GM23248 (cell line): ENCODE measurements at places on chromosomes 16 and 17.

DNA sequence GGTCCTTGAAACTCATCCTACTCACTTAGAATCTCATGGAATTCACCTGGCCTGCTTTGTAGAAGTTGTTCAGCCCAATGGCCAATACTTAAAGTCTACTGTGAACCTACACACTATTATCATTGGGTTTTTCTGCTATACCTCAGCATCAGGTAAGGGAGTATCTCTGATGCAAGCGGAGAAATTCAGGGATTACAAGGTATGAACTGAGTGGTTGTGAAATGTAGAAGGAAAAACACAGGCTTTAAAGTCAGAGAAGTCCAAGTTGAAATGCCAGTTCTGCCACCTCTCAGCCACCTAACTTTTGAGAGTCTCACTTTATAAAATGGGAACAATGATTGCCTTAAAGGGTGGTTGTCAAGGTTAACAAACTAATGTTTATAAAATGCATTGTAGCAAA is 31.0 kb downstream of the COX11 start:
- DNase-seq: no peak

- DNase-seq: no peak
Observed at GRCh38 chr16:84098939-84099338, 17.8 kb downstream of the MBTPS1 start.

GRCh38 chr17:40750391-40750790 is 4.7 kb downstream of the KRT25 start:
- no peak for DNase-seq

DNA sequence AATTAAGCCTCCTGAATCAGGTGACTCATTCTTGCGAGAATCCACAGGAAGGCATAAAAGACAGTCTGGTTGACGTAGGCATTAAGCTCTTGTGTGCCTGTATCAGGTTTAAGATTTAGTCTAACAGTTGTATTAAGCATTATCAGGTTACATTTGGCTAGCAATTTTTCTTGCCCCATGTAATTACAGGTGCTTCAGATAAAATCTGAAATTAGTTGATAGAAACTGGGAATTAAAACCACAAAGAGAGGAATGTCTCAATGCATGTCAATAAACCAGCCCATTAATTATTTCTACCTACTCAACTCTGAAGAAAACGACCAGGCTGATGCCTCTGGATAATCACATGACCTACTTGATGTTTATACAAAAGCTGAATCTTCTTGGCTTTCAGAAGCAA is 217.2 kb downstream of the CA10 start:
- no peak for DNase-seq

DNA sequence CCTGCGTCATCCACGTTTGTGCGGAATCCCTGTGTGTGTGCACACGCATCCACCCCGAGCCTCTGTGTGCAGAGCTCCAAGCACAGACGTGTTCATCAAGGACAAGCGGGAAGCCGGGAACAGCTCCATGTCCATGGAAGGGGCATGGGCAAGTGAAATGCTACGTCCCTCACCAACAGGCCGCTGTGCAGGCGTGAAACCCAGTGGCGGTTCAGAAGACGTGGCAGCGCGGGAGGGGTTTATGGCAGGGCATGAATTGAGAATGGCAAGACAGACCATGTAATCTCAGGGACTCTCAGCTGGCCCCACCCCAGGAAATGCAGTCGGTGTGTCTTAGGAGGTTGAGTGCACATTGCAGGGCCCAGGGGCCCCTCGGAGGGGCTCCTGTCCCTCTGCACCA is 52.7 kb downstream of the TBC1D16 start:
- no peak for DNase-seq

DNA sequence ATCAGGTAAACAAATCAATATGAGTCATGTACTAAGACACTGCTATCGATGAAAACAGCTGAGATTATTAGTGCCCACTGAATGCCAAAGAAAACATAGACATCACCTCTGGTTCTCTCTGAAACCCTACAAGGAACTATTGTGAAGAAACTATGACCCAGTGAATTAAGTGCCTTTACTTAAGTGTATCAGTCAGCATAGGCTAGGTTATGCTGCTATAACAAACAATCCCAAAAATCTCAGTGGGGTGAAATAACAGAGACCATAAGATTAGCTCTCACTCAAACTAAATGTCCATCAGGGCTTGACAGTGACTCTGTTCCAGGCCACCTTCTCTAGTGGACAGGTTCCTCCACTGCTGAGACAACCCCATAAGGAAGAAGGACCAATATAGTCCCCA is 57.7 kb upstream of the KDM8 start:
- no peak for DNase-seq

DNA sequence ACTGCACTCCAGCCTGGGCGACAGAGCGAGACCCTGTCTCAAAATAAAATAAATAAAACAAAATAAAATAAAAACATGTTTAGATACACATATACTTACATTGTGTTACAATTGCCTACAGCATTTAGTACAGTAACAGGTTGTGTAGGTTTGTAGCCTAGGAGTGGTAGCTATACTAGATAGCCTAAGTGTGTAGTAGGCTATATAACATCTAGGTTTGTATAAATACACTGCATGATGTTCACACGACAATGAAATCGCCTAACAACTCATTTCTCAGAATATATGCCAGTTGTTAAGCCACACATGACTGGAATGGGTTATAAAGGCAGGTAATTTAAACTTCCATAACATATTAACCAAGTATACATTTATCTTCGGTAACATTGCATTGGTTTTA is 90.6 kb downstream of the TUBD1 start:
- no peak for DNase-seq

- peak; percentile 61 for DNase-seq
Observed at GRCh38 chr16:15765880-15766279, 90.9 kb downstream of the MYH11 start.

DNA sequence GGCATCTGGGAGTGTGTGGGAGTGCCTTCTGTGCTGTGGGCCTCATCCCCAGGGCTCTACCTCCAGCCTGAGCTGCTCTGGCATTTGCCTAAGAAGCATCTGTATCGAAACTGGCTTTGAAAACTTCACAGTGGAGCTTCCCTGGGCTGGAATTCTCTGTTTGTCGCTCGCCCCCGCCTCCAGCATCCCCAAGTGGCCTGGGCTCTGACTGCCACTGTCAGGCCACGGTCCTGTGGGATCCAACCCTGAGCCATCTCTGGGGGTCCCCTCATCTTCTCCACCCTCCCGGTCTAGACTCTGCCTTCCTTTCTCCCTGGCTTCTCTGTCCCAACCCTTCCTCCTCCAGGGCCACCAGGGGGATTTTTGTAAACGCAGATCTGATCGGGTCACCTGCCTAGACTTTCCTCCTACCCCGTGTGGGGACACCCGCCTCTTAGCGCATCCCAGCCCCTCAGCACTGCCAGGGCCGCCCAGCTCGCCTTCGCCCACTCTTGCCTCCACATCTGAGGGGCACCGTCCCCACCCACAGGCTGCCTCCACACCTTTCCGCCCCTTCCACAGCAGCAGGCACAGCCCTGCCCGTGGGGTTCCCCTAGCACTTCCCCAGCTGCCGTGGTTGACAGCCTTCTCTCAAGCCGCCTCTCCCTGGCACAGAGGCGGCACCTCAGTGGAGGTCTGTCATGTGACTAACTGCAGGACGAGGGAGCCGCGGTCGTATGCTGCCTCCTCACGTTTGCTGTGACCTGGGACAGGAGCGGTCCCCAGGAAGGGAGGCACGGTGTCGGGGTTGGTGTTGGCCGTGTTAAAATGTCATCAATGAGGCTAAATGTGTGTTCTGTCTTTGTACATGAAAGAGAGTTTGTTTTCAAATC is 12.0 kb downstream of the TBC1D24 start:
- peak; percentile 40 for DNase-seq

- peak; percentile 28 for DNase-seq
Observed at GRCh38 chr17:40561871-40562611, 3.2 kb downstream of the CCR7 start.

- no peak for DNase-seq
Observed at GRCh38 chr17:20276421-20276820, 190.9 kb downstream of the LGALS9B start.

DNA sequence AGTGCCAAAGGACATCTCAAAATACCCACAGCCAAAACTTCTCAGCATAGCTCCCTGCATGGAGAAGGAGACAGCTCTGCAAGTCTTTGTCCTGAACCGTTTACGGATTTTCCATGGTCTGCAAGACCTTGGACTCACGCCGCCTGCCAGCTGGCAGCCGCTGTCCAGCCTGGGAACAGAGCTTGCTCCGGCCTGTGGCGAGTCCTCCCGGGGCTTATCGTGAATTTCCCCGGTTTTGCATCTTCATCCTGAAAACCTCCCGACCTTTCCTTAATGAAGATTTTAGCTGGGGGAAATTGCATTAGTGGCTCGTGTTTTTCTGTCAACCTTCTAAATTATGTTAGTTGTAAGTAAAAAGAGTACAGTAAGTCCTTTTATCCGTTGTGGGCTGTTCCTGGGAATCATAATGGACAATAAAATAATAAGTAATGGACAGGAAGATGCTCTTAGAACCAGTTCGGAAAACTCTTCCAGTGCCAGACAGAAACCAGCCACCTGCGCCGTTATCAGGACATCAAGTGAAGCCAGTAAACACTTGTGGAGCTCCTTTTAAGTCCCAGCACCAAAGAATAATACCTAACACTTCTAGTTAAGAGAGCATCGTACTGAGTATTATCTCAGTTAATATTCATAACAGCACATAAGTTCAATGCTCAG is 112.4 kb upstream of the NOL11 start:
- no peak for DNase-seq
